ENCODE measurements at places on chromosomes 2 and 18.

DNA sequence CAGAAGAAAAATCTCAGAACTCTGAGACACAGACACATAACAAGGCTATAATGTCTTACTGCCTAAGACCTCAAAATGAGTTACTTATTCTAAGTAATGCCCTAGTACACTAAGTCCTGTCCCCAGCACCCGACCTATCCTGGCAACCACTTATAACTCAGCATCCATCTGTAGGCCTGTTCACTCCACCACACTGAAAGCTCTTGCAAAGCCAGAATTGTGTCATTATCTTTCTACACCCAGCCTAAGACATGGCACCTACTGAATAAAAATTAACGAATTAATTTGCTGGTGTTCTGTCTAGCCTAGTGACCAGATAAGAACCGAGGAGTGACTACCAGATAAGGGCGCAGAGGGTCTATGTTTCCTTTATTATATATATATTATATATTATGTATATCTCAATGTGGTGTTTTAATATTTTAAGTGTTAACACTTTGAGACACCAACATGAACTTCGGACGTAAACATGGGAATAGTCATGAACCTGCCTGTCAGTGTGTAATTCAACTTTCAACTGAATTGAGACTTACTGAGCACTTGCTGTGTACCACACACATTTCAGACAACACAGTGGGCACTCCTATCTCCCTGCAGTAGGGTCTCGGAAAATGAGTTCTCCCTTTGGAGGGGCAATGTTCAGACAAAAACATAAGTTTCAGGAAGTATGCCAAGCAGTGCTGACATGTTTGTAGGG lies 27.7 kb downstream of the TMEM131 start:
- DNase-seq, result no peak

DNA sequence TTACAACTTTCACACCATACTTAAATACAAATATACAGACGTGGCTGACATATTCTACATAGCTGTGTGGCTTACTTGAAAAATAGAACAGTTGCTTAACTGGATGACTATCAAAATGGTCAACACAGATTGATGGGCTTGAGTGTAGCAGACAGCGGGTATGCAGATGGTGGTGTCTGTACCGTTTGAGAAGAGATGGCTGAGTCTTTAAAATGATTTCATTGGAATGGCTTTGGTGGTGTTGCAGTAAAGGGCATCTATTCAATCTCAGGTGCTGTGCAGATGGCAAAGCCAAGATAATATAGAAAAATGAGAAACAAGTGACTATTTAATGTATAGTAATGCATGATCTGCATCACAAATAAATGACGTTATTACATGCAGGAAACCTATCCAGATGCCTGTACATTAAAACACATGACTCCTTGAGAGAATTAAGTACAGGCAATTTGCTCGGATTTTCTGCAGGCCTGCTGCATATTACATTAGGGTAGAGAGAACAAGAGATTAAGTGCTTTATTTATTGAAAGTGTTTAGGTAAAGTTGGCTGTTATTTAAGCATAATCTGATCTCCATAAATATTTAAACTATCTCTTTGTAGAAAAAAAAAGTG lies 68.5 kb downstream of the AGPS start:
- no peak for DNase-seq

DNA sequence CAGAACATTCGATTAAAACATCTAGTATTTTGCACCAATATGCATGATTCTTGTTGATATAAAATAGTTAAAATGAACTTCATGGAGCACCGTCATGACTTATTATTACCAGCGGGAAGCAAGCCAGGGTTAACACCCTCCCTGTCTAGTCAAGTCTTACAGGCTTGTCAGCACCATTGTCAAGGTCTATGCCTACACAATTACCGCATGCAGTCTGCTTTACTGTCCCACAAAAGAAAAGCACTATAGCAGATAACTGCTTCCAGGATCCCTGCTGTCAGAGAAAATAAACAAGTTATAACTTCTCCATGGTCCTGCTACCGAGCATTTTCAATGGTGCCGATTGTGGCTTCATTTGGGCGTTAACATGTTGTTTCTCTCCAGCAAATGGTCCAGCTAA lies 968.0 kb upstream of the FAM98A start:
- DNase-seq, result no peak

DNA sequence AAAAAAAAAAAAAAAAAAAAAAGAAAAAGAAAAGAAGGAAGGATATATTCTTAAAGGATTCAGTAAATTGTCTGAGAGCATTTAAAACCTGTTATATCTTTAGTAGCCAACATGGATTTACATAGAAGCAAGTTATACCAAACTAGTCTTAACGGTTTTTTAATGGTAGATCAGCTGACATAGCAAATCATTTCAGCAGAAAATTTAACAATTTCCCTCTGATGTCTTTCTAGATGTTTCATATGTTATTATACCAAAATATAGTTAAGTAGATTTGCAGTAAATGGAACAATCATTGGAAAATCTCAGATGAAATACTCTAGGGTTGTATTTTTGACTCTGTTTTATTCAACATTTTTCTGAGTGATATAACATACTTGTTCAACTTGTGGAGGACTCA lies 72.9 kb downstream of the BABAM2 start:
- DNase-seq, result no peak
